Natural killer cell (primary cell): ENCODE measurements at places on chromosomes 5 and 9. TPM values are rescaled to one million over a fixed set of nuclear protein-coding genes. Genes with fewer than 3 reads are reported as not detected.

MCIDAS gene
- total RNA-seq: not detected

HDAC3 gene
- 66.0 TPM for total RNA-seq

TIFAB gene
- 0.05 TPM for total RNA-seq

- peaks cover 11% of the 10 kb centered on the region for H3K4me1 ChIP-seq
- no peak overlapping the region for H3K27ac ChIP-seq
- H3K27me3 ChIP-seq: no peaks in the 10 kb centered on the region
- H3K4me3 ChIP-seq: no peak overlapping the region
These were observed 63.7 kb upstream of the IFNK start for GRCh38 chr9:27460226-27461023.

PRLR gene
- total RNA-seq: 0.05 TPM

GRCh38 chr5:143694357-143694756 is 117.6 kb upstream of the HMHB1 start:
- no peaks in the 10 kb centered on the region for H3K27me3 ChIP-seq
- H3K27ac ChIP-seq: peak overlapping the region; percentile 67
- H3K4me3 ChIP-seq: no peak overlapping the region
- H3K4me1 ChIP-seq: peaks cover 29% of the 10 kb centered on the region

DNA sequence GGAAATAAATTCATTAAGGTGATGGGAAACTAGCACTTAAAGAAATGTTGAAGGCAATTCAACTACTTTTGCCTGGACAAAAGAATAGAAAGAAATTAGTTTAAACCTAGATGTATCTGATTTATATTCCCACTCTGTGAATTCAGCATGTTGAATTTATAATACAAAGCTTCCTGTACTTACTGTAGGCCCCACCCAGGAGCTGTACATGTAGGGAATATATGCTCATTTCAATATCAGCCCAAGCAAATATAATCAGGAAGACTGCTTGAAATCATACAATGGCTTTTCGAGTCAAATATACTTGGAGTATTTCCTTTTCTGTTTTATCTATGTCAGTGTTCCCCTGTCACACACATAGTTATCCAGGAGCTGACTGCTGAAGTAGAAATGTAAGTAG is 102.1 kb downstream of the OTULIN start:
- no peak for DNase-seq
- H3K27ac ChIP-seq: no peak overlapping the region
- no peak overlapping the region for H3K4me3 ChIP-seq
- no peaks in the 10 kb centered on the region for H3K27me3 ChIP-seq
- no peaks in the 10 kb centered on the region for H3K4me1 ChIP-seq

PCDHGA7 gene
- 0.26 TPM for total RNA-seq

GRCh38 chr9:91048749-91049148 is 247.1 kb downstream of the SYK start:
- no peak overlapping the region for H3K27ac ChIP-seq
- peaks cover 6% of the 10 kb centered on the region for H3K27me3 ChIP-seq
- DNase-seq: no peak
- no peaks in the 10 kb centered on the region for H3K4me1 ChIP-seq
- H3K4me3 ChIP-seq: no peak overlapping the region

GRCh38 chr5:66306844-66307315 is 162.8 kb downstream of the SREK1 start:
- H3K4me1 ChIP-seq: no peaks in the 10 kb centered on the region
- H3K4me3 ChIP-seq: no peak overlapping the region
- no peak for DNase-seq
- no peaks in the 10 kb centered on the region for H3K36me3 ChIP-seq
- no peaks in the 10 kb centered on the region for H3K27me3 ChIP-seq

GRCh38 chr9:134432471-134432870 is 106.2 kb downstream of the RXRA start:
- H3K36me3 ChIP-seq: peaks cover 19% of the 10 kb centered on the region
- DNase-seq: no peak
- no peak overlapping the region for H3K27ac ChIP-seq

GRCh38 chr5:159837860-159838259 is 78.4 kb upstream of the ADRA1B start:
- no peaks in the 10 kb centered on the region for H3K36me3 ChIP-seq
- H3K27me3 ChIP-seq: no peaks in the 10 kb centered on the region
- DNase-seq: no peak

DNA sequence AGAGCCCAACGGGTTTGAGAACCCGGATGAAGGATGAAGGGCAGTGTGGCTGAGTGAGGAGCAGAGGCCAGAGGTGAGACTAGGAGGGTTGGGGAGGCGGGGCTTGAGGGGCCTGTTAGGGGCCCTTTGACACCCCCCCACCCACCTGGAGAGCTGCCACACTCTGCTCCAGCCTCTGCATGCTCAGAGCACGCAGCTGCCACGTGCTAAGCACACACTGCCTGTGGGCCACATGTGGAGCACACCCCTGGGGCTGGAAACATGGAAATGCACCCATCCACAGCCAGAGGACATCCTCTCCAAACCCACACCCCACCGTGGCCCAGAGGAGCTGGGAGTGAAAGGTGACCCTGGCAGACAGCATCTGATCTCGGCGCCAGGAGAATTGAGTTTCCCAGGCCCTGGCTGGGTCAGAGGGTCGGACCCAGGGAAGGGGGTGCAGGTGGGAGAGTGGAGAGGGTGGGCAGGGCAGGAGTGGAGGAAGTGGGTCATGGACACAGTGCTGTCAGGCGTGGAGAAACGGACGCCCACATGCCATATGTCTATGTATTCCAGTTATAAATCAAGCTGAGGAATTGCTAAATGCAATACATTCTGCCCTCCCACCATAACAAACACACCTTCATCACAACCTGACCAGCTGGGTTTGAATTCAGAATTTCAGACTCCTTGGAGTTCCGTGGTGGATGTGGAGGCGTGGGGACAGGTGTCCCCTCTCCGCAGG is 5.9 kb downstream of the DNM1 start:
- H3K36me3 ChIP-seq: no peaks in the 10 kb centered on the region
- H3K4me1 ChIP-seq: peaks cover 4% of the 10 kb centered on the region
- H3K4me3 ChIP-seq: no peak overlapping the region
- H3K27ac ChIP-seq: no peak overlapping the region

GRCh38 chr5:113047733-113048652 is 71.4 kb downstream of the DCP2 start:
- H3K27me3 ChIP-seq: no peaks in the 10 kb centered on the region
- no peak for DNase-seq
- no peak overlapping the region for H3K4me3 ChIP-seq
- no peaks in the 10 kb centered on the region for H3K36me3 ChIP-seq

DNA sequence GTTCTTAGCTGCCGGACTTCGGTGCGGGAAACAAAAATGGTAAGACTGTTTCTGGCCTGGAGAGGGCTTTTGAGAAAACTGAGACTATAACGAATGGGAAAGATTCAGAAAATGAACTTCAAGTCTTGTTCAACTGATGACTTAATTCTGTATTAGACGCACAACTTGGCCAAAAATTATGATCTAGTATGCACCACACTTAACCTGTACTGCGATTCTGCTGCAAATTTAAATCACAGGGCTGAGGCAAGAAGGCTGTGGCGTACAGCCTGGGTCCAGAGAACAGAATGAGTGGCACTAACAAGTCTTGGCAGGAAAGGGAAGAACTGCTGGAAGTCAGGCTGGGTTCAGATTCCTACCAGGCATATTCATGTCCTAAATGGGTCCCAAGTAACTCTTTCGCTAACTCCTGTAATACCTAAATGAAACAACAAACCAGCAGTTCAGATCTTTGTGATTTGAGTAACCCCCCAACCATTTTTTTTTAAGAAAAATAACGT is 781 bp upstream of the COL23A1 start:
- no peak for DNase-seq
- H3K4me3 ChIP-seq: no peak overlapping the region
- H3K27me3 ChIP-seq: peaks cover 13% of the 10 kb centered on the region
- H3K36me3 ChIP-seq: no peaks in the 10 kb centered on the region
- peaks cover 14% of the 10 kb centered on the region for H3K4me1 ChIP-seq
- no peak overlapping the region for H3K27ac ChIP-seq

DNA sequence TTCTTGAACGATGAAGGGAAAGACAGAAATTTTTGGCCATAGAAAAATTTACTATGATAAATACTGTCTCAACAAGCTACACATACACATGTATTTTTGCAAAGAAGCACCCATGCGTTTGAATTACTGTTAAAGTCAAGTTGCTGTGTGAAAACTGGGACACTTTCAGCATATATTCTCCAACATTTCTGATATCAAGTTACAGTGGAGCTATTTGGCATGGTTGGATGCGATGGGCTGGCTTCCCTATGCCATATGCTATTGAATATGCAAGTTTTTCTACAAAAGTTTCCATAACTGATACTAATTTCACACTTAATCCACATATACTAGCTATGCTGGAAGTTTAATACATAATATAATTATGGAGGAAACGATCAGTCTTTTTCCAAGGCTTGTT is 381.4 kb downstream of the CTNND2 start:
- DNase-seq: no peak
- no peak overlapping the region for H3K27ac ChIP-seq
- no peak overlapping the region for H3K4me3 ChIP-seq
- H3K36me3 ChIP-seq: no peaks in the 10 kb centered on the region

ALDOB gene
- total RNA-seq: not detected

GABRA1 gene
- total RNA-seq: not detected

PRELID2 gene
- 3.1 TPM for total RNA-seq

DNA sequence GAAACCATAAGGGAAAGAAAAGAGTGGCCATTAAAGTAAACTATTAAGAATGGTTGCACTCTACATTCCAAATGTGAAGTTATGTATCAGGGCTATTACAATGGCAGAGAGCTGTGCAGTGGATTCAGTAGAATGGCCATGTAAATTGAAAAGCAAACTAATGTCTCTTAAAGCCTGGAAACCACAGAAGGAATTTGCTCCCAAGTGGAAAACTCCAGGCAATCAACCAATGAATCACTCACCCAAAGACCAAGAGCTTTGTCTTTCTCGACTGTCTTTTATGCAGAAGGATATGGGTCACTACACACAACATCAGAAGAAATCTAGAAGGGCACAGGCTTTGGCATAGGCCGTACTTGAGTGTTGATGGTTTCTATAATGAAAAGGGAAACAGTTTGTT is 114.9 kb downstream of the TLE1 start:
- H3K27me3 ChIP-seq: no peaks in the 10 kb centered on the region
- H3K27ac ChIP-seq: no peak overlapping the region
- DNase-seq: no peak
- no peaks in the 10 kb centered on the region for H3K4me1 ChIP-seq

IFNA13 gene
- not detected for total RNA-seq

- DNase-seq: peak; percentile 23
- peaks cover 13% of the 10 kb centered on the region for H3K4me1 ChIP-seq
- no peaks in the 10 kb centered on the region for H3K36me3 ChIP-seq
- peak overlapping the region; percentile 16 for H3K4me3 ChIP-seq
- H3K27me3 ChIP-seq: no peaks in the 10 kb centered on the region
These were observed 18.6 kb upstream of the IFNB1 start for GRCh38 chr9:21096172-21096900.
